Left colon (tissue), 2 donors: ENCODE measurements at places on chromosomes 1 and 21. TPM values are rescaled to one million over a fixed set of nuclear protein-coding genes. Genes with fewer than 3 reads are reported as not detected.

Gene C8A
- total RNA-seq, result not detected

Gene TAS1R1
- total RNA-seq, result 0.14 TPM

GRCh38 chr1:69315823-69316222 lies 251.9 kb upstream of the LRRC7 start:
- DNase-seq, result no peak

DNA sequence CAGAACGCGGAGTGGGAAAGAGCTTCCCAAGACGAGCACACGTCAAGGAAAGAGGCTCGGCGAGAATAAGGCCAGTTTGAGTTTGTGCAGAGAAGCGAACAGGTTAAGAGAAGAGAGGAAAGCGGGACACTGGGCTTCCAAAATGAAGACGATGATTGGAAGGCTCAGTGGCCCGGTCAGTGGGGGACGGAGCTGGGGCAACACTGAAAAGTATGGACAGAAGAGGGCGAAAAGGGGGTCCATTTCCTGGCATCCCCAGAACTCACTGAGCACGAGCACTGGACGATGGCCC lies 258 bp downstream of the CCT3 start:
- DNase-seq, result no peak

DNA sequence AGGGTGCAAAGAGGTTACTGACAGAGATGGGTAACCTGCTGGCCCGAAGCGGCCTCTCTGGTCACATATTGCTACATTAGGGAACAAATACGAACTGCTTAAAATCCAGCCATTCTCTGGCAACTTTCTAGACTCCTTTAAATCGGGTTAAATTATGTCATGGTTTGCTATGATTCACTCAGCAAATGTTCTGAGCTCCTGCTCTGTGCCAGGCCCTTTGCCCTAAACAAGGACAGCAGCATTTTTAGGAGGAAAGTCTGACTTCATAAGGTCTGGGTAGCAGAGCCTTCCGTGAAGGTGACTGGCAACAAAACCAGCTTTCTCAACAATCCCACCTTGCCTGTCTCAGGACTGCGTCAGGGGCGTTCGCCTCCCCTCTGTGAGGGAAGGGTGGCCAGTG lies 15.4 kb downstream of the ZP4 start:
- no peak for DNase-seq

- no peak for DNase-seq
Observed at GRCh38 chr1:109926662-109927300, 16.1 kb downstream of the CSF1 start.

Gene ANGPTL3
- total RNA-seq, result not detected

GRCh38 chr1:31064718-31065309 lies 703 bp downstream of the PUM1 start:
- peak; percentile 28 for DNase-seq
